ENCODE measurements at places on chromosomes 6 and 20.

GRCh38 chr6:162404951-162405350, 322.6 kb downstream of the PRKN start:
- no peak for DNase-seq

DNA sequence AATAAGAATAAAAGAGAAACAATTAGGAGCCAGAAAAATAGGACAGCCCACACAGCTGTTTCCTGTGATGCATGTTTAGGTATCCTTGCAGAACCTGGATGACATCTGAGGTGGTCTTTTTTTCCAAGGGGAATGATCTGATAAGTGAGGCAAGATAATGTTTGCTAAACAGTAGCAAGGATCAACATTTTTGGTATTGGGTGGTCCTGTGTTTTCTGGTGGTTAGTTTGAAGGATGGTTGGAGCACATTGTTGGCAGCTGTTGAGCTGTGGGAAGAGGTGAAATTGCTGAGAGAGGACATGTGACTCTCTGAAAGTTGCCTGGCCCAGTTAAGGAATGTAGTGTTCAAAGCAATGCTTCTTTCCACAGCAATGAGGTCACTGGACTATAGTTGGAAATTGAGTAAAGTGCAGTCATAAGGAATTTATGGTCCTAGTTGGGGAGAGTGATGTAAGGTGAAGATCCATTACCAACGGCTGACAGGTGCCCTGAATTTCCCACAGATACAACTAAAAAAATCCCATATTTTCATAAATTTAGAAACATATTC, 270.2 kb upstream of the IMPG1 start:
- DNase-seq: no peak

DNA sequence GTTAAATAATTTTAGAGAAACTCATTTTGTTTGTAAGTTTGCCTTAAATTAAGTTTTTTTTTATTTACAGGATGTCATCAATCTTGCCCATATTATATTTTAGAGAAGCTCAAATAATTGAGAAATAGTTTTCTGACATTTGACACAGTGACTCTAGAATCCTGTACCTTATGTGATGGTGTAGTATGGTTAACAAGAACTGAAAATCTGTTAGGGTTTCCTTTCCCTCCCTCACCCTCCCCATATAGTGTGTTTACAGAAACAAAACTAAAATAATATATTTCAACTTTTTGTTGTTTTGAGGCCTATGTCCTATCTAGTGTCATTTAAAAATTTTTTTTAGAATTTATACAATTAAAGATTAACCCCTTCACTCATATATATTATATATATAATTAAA, 91.8 kb downstream of the SESN1 start:
- no peak for DNase-seq

DNA sequence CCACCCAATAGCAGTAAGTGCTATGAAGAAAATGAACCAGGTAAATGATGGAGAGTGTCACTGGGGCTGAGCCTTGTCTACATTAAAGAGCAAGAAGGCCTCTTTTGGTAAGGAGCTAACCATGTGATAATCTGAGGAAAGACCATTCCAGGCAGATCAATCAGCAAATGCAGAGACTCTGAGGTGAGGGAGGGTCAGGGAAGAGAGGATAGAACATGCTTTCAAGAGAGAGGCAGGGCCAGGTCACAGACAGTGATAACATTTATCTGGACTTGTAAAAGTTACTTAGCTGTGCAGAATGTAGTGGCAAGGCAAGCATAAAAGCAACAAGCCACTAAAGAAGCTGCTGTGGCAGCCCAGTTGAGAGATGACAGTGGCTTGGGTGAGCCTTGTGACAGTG, 197.3 kb downstream of the TASP1 start:
- no peak for DNase-seq

DNA sequence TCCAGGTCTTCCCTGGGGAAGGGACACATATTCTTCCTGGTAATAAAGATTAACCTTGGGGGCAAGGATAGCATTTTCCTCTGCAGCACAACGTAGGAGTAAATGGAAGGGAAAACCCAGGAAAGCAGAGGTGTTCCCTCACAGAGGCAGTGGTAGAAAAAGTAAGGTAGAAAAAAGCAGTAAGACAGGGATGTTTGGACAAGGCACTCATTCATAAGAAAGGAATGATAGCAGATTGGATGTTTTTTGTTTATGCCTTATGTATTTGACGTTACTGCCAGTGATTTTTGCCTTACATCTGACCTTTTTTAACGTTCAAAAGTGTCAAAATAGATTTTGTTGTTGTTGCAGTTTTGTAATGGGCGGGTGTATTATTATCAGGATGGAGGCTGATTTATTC, 395.0 kb downstream of the CDKAL1 start:
- no peak for DNase-seq

- no peak for DNase-seq
Measured at GRCh38 chr20:50655311-50655880, 35.9 kb downstream of the RIPOR3 start.

- no peak for DNase-seq
Measured at GRCh38 chr6:5507131-5507681, 245.9 kb downstream of the FARS2 start.

All from hepatic stellate cell (primary cell).